ENCODE measurements at places on chromosomes 2 and 18.

DNA sequence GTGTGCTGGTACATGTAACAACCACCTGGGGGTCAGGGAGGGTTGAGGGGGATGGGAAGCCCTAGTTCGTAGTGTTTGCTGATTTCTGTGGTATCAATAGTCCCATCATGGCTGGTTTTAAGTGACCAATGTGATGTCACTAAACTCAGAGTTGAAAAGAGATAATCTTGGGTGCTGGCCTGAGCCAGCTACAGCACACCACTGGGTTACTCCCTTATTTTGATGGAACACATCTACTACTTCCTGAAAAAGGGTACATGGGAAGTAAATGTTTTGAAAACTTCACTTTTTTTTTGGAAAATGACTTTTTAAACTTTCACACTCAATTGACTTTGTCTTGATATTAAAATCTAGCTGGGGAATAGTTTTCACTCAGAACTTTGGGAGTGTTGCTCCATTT, 87.0 kb upstream of the CXCR4 start:
- no peak for DNase-seq

DNA sequence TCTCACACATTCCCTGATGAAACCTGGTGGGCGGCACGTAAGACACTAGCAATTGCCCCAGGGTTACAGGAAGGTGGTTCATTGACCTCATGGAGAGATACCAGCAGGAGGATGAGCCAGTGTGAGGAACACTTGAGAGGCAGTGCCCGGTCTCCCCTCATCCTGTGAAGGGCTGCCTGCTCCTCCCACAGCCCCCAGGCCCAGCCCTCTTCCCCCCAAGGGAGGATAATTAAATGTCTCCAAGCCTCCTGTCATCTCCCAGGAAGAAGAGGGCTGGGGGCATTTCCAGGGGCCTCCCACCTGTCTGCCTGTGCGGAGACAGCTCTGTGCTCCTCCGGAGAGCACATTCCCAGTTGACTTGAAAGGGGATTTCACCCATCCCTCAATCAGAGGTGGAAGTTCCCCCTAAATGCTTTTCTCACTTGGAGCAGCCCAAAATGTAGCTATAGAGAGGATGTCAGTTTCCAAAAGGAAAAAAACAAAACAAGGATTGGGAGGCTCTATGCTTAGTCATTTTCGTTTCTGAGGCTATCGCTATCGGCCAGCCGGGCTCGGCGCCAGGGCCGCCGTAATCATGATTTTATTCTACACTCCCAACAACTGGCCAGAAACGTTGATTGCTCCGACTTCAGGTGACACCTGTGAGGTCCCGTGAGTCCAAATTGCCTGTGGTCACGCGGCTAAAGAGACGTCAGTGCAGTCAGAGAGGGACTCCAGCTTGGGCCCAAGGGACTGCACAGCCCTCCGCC, 7.1 kb downstream of the KCNF1 start:
- DNase-seq = no peak

GRCh38 chr2:96116879-96117533, 635 bp upstream of the ADRA2B start:
- peak; percentile 80 for DNase-seq

GRCh38 chr2:127000937-127001336, 102.2 kb downstream of the TEX51 start:
- DNase-seq = no peak

DNA sequence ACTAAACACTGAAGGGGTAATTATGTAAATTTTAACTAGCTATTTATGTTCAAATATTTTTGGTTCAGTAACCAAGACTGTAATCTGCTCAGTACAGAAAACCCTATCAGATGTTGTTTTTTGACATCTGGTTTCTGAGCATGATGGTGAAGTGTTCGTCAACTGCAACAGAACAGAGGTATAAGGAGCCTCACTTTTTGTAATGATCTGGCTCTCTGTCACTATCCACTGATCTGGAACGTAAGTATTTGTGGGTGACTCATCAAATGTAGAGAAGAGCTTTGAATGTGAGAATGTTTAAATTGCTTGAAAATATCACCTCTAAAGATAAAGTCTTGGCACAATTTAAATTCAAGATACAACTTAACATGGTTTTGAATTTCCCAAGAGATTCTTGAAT, 213.6 kb upstream of the FAM98A start:
- no peak for DNase-seq

DNA sequence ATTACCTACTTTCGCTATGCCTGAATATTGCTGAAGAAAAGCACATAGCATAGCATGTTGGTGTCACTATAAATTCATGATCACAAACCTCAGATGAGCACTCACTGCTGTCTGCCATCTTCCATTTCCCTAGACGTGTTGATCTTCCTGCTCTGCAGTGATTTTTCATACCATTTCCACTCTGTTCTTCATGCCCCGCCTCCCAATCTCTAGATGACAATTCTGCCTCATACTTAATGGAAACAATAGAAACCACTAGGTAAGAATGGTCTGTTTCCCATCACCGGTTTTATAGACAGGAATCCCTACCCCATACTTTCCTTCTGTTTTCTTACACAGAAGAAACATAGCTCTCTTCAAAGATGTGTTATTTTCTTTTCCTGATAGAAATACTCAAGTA, 63.8 kb downstream of the PIK3C3 start:
- no peak for DNase-seq

DNA sequence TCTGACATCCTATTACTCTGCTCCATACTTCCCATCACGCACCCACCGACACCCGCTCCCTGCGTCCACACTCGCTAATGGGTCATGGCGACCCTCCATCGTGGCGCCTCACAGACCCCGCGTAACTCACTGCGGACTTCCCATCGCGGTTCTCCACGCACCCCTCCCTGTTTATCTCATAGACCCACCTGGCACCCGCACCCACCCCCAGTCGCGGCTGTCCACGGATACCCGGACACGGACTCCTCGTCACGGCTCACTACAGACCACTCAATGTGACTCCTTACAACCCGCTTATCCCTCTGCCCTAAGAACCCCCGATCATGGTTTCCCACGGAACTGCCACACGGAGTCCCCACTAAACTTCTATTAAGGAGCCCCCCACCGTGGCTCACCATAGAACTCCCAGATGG, 458 bp downstream of the CXXC1 start:
- peak; percentile 70 for DNase-seq
